ENCODE measurements at places on chromosomes 4 and X.
A peak's percentile ranks its signal among the peaks of the same experiment; 100 is the strongest.

DNA sequence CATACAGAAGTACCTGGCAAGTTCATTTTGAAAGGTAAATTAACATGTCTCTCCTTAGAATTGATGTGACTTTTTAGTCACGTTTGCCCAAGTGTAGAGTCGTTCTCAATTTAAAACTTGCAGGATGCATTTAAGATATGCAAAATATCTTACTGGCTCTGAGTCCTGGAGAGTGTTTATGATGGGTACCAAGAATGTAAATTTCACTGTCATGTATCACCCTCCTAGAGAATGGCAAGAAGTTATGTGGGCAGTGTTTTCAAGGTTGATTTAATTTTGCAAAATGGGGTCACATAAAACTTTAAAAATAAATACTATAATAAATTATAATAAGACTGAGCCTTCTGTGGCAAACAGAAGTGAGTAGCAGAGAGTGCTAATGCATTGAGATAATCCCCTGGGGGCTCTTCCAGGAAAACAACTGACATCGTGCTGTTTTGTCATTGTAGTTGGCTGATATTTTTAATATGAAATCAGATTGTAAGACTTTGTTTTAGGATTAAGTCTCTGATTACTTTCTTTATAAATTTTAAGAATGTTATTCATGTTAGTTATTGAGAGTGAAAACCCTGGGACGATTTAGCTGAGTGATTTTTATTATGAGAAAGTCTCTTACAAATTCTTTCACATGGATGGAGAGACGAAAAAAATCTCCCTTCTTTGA lies 103.0 kb downstream of the AFF1 start:
- no peak for DNase-seq

DNA sequence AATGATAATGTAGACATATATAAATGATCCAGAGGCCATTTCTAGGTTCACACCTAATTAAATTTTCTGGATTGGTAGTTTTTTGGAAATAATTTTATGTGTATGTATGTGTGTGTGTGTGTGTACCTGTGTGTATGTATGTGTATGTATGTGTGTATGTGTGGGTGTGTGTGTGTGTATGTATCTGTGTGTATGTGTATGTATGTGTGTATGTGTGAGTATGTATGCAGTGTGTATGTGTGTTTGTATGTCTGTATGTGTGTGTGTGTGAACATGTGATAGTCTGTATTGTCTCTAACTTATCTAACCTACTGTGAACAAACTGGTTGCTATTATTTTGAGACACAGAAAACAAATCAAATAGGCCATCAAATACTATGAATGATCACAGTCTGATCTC lies 152.6 kb downstream of the COL25A1 start:
- no peak for DNase-seq

GRCh38 chr4:82268050-82268825 lies 105.6 kb downstream of the HNRNPD start:
- peak; percentile 11 for DNase-seq

- no peak for DNase-seq
Observed at GRCh38 chr4:11021333-11021732, 336.8 kb upstream of the CLNK start.

GRCh38 chr4:185896817-185897488 lies 85.0 kb upstream of the SORBS2 start:
- no peak for DNase-seq

DNA sequence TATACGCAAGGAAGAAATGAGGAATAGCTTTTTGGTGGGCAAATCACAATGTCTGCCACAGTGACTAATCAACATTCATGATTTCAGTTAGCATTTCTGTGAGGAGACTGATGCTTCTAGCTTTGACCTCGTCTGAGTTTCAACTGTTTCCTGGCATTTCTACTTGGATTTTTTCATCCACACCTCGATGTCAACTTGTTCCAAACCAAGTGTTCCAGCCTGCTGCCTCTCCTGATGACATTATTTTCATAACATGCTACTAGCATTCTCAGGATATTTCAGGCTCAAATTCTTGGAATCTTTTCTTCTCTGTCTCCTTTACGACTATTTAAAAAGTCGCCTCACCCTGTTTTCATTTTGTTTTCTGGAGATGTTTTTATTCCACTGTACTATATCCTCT lies 90.3 kb upstream of the TEX13D start:
- no peak for DNase-seq

Measured in activated CD4-positive, alpha-beta T cell treated with anti-CD3 and anti-CD28 coated beads for 1 hour (primary cell).